ENCODE measurements at places on chromosomes 2 and 18.
A peak's percentile ranks its signal among the peaks of the same experiment; 100 is the strongest.

GRCh38 chr2:120438301-120439066 lies 92.5 kb downstream of the INHBB start:
- no peak for DNase-seq

DNA sequence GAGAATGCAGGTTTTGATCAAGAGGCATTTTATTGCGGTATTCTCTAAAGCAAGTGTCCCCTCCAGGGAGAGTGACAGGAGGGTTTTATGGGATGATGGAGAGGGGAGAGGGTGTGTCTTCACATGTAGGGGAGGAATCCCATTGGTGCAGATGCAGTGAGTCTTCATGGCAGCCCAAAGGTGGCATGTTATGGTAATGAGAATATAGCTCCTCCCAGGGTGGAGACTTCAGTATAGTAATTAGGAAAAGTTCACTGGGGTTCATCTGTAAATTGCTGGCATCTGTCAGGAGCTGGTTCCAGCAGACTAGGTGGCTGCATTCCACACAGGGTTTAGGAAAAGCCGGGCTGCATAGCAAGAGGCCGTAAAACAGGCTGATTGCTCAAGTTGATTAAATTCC lies 230.7 kb upstream of the CCDC68 start:
- DNase-seq = no peak

GRCh38 chr2:127437781-127438726 lies 19.8 kb downstream of the PROC start:
- DNase-seq = no peak

GRCh38 chr2:126642031-126642430 lies 13.9 kb upstream of the GYPC start:
- no peak for DNase-seq

DNA sequence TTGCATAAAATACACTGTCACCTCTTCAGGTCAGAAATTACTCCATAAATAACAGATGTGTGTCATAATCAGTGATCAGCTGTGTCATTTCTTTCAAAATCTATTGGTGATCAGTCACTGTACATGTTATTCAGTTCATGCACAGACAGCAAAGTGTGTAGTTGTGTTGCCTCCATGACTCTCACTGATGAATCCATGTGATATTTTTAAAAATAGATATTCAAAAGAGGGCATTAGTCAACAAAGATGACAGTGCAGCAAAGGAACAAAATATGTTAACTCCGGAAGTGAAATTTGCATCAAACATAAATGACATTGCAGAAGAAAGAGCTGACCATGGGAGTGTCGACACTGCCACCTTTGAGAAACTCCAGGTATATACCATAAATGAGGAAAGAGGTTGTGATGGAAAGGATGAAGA lies 17.1 kb upstream of the MCM6 start:
- no peak for DNase-seq

- no peak for DNase-seq
These were observed 796 bp upstream of the DYSF start for GRCh38 chr2:71452565-71452964.

DNA sequence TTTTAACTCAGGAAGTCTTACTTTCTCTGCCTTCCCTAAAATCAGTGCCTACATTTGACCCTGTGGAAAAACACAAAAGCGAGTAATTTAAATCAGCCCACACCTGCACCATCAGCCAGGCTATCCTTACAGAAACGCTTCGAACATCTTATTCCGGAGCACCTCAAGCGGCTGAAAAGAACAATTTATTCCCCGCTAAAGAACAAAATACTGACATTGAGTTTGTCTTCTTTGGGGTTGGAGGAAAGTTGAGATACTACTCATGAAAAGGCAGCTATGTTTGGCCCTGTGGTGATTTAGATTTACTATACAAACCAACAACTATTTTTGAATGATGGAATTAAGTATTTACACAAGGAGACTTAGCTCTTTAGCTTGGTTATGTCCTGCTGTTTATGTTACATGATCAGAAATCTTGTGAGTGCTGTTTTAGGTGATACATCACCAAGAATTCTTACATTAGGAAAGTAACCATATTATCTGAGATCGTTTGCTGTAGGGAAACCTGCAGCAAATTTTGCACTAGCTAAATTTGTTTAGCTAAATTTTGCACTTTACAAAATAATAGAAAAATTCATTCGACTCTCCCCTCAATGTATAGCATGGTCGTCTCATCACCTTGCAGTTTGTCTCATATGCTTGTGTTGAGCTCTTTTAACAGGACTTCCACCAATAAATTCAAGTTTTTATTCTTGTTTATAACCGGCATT lies 158.8 kb upstream of the SIX2 start:
- no peak for DNase-seq

- DNase-seq = peak; percentile 54
These were observed 213.6 kb downstream of the TNS1 start for GRCh38 chr2:217789003-217789735.
